ENCODE measurements at places on chromosomes 4 and X. TPM values are rescaled to one million over a fixed set of nuclear protein-coding genes. Genes with fewer than 3 reads are reported as not detected.
A peak's percentile ranks its signal among the peaks of the same experiment; 100 is the strongest.

DNA sequence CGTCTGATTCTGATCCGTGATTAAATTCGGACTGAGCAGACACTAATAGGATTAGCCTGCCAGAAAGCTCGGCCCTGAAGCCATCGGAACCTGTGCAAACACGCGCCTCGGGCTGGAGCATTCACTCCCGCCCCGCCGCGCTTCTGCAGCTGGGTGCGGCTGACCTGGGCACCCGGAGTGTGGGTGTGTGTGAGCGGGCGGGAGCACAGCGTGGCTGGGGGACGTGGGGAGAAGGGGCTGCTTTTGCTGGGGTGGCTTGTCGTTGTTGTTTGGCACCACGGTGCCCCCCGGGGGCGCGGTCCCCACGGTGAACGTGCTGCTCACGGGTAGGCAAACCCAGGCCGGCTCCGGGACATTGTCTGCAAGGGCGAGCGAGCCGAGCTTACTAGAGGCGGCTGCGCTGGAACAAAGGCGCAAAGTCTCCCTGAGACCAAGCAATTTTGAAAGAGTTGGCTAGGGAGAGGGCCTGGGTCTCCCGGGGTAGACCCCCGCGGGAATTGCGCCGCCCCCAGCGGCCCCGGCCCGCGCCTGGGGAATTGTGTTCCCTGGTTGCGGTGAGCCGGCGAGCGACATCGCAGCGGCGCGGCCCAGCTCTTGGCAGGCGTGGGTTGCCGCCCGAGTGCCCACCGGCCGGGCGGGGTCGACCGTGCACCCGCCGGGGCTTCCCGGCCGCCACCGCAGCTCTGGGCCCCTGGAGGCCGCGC, 1.4 kb downstream of the MAMLD1 start:
- peak; percentile 26 for DNase-seq

FAT4 gene
- total RNA-seq: 0.20 TPM

DNA sequence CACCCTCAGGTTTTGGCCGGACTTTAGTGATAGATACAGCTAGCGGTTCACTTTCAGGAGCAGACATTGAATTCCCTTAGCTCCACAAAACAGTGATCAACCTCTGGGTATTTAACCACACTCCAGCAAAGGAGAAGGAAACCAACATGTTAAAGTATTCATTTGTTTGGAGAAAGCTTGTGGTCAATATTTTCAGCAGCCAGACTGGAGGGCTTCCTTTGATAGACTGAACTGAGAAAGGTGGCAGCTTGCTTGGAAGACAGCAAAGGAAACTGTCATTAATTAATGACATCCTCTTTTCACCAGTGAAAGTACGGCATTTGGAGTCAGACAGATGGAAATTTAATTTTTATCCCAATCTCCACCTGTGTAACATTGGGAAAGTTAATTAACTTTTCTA, 289.1 kb upstream of the CLNK start:
- no peak for DNase-seq

DNA sequence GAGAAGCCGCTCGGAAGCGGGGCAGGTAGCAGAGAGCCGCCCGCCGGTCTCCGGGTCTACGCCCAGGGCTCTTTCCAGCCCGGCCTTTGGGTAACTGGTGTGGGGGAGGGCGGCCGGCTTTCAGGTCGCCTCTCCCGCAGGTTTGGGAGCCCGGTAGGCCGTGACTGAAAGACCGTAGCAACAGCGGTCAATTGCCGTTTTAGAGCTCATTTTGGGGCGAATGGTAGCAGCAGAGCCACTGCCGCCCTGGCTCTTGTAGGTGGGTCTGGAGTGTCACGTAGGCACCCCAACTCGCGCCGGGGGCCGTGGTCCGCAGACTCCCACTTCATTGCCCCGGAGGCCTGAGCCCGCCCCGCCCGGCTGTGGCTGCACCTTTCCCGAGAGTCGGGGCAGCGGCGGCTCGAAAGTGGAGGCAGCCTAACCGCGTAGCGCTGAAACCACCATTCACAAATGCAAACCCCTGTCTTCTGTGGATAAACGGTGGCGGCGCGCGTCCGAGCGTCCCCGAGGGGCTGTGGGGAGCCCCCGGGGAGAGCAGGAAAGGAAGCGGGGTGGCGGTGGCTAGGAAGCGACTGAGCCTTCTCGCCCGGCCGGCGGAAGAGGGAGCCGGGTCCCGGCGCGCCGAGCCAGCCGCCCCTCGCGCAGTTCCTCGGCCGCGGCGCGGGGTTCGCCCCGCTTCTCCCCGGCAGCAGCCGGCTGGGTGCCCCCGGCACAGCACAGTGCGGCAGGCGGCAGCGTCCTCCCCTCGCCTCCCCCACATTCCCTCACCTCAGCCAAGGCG, 2185.1 kb upstream of the TENM3 start:
- DNase-seq: no peak

DNA sequence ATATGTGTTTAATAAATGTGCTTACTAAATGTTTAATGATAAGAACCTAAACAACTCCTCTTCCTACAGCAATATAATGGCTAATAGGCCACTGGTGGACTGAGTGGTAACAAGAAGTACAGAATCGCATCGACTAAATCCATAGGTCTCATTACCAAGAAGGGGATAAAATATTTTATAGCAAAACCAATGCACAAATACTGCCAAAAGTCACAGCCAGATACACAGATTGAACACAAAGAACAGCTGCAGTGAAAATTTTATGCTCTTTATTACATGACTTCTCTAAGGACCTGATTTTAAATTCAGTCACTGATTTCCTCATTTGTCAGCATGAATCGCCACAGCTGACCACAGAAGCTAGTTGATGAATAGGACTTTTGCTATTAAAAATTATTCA, 285.4 kb downstream of the DHX15 start:
- no peak for DNase-seq

KLB gene
- total RNA-seq: not detected

SULT1B1 gene
- not detected for total RNA-seq

GRCh38 chrX:108001218-108001814, 19.1 kb upstream of the TEX13B start:
- DNase-seq: peak; percentile 35

GRCh38 chr4:142728233-142728632, 117.9 kb downstream of the INPP4B start:
- no peak for DNase-seq

UBE2A gene
- 34.5 TPM for total RNA-seq

KLHL4 gene
- 3.0 TPM for total RNA-seq

DNA sequence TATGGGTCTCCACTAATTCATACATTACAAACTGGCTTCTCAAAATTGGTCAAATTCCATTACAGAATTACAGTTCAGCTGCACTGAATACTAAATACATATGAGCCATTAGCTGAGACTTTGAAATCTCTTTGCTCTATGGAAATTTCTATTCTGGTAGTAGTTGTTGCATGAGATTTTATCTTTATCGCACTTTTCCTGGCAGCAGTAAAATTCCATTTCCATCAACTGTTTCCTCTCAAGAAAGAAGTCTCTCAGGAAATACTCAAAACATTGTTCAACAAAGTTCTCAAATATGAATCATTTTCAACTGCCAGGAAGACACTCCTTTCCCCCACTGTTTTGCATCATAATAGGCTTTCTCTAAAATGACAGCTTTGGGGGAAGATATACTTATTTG, 51.3 kb downstream of the ATP11C start:
- no peak for DNase-seq

GRCh38 chr4:75643651-75644050, 13.3 kb upstream of the CDKL2 start:
- DNase-seq: no peak

DNA sequence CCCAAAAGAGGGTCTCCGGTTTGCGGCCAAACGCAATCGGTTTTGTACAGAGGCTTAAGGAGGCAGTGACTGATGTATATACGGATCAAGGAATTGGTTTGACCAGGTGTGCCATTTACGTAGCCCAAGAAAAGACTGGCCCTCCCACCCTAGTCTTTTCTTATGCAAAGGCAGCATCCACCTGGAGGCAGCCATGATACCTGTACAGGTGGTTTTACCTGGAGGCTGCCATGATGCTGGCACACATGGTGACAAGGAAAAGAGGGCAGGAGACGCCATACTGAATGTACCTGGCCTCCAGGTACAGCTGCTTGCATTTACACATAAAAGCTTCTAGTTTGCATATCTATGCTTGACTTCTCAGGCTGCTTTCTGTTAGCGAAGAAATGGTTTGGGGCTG, 917.7 kb upstream of the INTU start:
- DNase-seq: no peak

DNA sequence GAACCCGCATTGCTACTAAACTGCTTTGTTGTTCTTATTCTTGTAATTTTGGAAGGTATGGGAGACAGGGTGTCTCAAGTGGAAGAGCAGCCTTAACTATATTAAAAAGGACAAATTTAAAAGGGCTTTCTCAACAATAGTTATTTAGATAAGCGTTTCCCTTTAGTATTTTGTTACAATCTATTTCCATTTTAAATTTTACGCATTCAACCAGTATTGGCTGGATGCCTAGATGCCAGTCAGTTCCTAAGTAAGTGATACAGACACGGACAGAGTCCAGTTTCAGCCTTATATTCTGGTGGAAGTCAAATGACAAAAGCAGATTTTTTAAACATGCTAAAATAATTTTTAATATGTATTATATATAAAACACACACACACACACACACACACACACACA, 28.3 kb downstream of the FAT1 start:
- DNase-seq: no peak

DNA sequence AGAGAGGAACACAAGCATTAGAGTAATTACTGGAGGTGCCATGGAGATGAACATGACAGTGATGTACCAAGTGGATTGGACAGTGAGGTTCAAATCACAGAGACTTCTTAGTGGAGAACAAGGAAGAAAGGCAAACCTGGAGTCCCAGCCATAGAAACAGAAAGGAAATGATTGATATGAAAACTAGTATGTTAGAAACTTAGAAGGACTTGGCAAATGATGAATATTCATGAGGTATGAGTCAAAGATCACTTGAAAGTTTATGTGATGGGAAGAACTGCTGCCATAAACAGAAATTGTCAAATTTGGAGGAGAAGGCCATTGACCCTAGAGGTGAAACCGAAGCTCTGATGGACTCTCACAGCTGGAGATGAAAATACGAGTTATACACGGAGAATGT, 88.2 kb downstream of the PHOX2B start:
- no peak for DNase-seq

- DNase-seq: no peak
Measured at GRCh38 chr4:120355881-120356280, 289.2 kb upstream of the MAD2L1 start.

Data from RPMI7951 (cell line).